Stimulated activated CD4-positive, alpha-beta T cell treated with anti-CD3 and anti-CD28 coated beads, Interleukin-1b, Interleukin-23, amount 100 ng/mL, for 1 hour (primary cell): ENCODE measurements at places on chromosomes 2 and 18.

- DNase-seq, result no peak
Measured at GRCh38 chr18:32368170-32368569, 102.5 kb downstream of the GAREM1 start.

DNA sequence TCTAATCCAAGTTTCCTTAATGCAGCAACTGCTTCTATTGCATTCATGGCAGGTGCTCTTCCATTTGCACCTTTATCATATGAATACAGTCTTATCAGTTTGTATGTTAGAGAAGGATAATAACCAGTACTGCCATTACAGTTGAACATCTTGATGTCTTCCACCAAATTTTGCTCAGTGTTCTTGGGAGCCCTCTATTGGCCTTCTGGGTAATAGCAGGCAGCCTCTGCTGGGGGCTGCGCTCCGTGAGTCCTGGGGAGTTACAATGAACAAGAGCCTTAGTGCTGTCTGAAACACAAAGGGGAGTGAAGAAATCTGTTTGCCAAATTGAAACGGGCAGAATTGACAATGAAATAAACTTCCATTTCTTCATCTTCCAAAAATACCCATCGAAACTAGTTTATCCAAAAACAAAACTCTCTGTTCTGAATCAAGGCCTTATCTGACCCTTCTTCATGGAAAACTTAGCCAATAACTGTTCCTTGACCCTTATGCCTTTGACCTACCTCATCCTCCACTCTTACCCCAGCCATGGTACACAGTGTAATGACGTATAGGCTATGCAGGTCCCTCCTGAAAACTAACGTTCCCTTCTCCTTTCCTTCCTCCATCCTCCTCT, 79.9 kb downstream of the ALK start:
- no peak for DNase-seq

GRCh38 chr2:188399159-188399558, 107.5 kb downstream of the GULP1 start:
- no peak for DNase-seq

DNA sequence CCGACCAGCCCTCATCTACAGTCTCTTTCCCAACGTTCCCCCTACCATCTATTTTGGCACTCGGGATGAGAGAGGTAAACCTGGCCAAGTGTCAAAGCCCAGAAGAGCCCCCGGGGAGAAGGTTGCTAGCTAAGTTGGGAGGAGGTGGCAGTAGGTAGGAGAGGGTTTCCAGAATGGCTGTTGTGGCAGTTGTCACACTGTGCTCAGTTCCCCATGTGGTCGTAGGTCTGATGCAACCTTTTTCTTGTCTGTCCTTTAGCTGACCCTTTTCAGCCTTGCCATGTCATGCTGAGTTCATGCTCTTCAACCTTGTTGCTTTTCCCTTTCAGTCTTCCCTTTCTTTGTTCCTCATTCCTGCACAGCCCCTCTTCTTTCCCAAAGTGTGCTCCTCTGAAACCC, 34.5 kb downstream of the TTLL4 start:
- DNase-seq, result no peak

- no peak for DNase-seq
Measured at GRCh38 chr18:3688690-3689089, 238.7 kb downstream of the TGIF1 start.

DNA sequence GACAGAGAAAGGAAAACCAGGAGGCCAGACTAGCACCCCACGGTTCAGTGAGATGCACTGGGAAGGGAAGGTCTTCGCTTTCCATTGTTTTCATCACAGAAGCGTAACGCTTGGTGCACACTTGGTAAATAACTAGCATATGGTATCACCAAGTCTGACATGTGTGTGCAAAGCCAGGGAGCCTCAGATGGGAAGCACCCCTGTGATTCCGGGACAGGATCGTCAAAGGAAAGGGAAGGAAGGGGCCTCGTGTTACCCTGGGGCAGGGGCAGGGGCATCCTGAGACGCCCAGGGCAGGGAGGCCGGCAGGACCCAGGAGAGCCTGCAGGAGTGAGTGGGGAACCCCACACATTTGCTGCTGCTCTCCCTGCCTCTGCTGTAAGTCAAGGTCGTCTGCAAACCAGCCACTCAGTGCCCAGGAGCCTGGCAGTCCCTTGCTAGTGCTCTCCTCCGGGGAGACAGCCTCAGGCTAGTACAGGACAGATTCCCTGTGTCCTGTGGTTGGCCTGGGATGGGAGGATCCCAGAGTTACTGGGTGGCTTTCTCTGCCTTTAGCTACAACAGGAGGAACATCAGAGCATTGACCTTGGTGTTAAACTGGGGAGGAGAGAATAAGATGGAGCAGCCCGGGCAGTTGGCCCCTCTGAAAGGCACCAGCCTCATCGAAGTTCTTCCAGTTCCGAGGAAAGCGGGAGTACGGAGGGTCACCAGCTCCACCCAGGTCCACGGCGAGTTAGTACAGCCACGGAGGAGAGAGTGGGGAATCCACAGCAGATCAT, 192.5 kb downstream of the NDUFA10 start:
- DNase-seq, result no peak

DNA sequence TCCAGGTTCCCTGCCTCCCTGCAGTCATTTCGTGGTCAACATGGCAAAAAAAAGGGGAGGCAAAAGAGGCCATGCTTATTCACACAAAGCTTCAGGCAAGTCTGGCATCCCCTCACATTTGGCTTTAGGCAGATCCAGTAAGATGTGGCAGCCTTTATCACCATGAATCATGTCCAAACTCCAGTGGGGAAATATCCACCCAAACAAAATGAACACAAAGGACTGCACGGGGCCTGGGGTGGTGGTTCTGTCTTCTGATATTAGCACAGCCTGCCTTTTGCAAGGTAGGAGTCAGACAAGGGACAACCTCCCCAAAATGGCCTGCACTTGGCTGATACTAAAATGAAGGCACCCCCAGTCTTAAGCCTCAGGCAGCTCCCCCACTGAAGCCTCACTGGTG, 129.9 kb downstream of the ZBTB7C start:
- DNase-seq, result no peak

GRCh38 chr18:46341986-46342525, 237.9 kb downstream of the HAUS1 start:
- no peak for DNase-seq

GRCh38 chr2:17813742-17814473, 2.4 kb upstream of the MSGN1 start:
- DNase-seq, result no peak

GRCh38 chr2:231034291-231034882, 2.9 kb upstream of the C2orf72 start:
- no peak for DNase-seq
